ENCODE measurements at places on chromosomes 3 and 15.

- no peak for DNase-seq
Observed at GRCh38 chr3:71322154-71322553, 261.4 kb downstream of the FOXP1 start.

DNA sequence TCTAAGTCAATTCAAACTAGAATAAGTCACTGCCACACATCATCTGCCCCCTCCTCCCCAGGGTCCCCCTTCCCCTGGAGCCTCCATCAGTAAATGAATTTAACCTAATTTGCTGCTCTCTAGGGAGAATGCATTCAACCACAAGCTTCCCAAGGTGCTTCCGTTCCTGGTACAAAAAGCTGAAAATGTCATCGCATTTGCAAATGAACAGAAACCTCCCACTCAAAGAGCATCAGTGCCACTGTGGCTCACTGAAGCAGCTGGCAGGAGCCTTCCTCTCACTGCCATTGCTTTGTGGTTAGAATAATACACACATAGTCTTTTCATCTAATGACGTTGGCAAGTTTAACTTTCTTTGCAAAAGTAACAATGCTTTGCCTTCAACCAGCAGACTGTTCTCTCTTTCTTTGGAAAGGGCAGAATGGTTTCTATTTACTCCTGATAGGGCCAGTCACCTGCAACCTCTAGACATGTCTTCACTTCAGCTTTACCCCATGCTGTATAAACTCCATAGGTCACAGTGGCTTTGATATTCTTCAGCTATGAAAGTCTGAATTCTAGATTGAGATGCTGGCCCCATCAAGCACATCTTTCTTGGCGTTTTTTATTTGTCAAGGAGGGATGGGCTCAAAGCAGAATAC lies 238.1 kb downstream of the CPNE4 start:
- DNase-seq = no peak

GRCh38 chr15:56102441-56102840 lies 109.0 kb upstream of the NEDD4 start:
- no peak for DNase-seq

GRCh38 chr3:150870406-150870805 lies 34.8 kb downstream of the MINDY4B start:
- peak; percentile 86 for DNase-seq

DNA sequence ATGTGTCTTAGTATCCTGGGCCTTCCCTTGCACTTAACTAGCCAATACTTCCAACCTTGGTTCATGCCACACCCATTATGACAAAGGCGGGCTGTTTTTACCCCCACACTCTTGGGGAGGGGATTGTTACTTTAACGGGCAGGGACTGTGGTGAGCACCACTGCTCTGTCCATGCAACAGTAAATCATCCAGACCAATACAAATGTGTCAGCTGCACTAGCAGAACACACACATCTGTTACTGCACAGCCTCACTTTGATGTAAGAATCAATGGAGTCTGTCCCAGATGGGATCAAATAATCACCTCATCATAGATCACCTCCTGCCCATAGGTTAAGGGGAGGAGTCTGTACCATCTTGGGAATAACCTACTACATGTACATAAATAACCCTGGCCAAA lies 58.1 kb downstream of the NPAP1 start:
- no peak for DNase-seq

GRCh38 chr3:123357275-123357674 lies 91.6 kb downstream of the ADCY5 start:
- no peak for DNase-seq

DNA sequence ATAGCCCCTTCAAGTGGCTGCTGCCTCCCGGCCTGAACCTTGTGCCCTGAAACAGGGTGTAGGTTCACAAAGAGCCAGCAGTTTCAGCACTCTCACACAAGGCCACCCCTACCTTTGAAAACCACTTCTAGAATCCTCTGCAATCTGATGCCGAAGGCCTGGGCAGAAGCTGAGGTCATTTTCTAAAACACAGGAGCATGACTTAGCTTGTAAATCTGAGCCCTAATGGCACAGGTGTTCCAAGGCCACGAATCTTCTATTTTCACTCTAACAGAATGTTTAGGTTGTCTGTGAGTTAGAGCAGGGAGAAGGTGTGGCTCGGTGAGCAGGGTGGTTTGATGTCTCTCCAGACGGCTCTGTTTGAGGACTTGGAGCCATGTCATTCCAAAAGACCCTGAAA lies 62.3 kb downstream of the SYNM start:
- no peak for DNase-seq

DNA sequence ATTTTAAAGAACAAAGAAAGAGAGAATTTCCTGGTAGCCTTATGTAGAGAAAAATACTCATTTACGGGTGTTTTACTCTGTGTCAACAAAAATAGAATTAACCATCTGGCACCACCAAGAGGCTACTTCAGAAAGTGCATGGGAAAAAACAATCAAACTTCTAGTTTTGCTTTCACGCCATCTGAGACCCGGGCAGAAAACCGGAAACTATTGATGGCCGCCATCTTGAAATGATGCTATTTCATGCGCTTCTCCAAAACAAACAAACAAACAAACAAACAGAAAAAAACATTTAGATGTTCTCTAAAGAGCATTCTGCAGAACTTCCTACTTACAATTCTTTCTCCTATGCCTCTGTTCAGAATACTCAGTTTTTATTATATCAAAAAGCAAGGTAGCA lies 49.4 kb upstream of the SYNPR start:
- DNase-seq = peak; percentile 65

GRCh38 chr15:33064878-33065277 lies 129.6 kb downstream of the FMN1 start:
- no peak for DNase-seq

DNA sequence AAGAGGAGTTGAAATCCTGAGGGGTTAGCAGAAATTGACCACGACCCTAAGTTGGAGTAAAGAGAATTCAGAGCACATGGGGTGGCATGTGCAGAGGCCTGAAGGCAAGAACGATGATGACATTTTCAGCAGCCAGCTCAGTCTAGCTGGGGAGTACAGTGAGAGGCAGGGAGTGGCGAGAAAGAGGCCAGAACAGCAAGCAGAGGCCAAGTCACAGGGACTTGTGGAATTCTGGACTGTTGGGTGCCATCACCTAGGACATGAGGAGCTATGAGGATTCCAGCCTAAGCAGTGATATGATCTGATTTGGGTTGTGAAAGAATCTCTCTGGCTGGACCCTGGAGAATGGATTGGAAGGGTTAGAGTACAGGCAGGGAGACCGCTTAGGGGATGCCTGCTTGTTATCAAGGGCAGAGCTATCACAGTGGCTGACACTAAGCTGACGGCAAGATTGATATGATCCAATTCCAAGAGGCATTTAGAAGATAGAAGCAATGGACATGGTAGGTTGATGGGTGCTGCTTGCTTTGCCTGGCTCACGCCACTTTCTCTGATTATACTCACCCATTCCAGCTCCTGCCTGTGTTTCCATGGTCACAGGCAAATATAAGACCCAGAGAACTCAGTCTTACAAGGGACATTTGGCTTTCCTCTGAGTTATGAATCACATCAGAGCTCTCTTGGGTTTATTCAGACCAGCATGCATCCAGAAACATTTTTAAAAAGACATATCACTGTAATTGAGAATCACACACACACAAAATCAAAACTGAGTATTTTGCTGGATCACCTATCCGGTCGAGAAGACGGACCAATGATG lies 66.4 kb downstream of the LRTM1 start:
- DNase-seq = peak; percentile 32

- peak; percentile 18 for DNase-seq
Observed at GRCh38 chr3:58666683-58667082, at the start of gene FAM3D. Gene FAM3D (minus strand): TSS chr3:58666774. CDS start chr3:58655563, 11,211 bp downstream.

GRCh38 chr3:55486857-55487380 lies at the start of gene WNT5A:
Gene WNT5A (minus strand): TSS chr3:55487306. CDS start chr3:55486985, 321 bp downstream.
- peak; percentile 17 for DNase-seq

DNA sequence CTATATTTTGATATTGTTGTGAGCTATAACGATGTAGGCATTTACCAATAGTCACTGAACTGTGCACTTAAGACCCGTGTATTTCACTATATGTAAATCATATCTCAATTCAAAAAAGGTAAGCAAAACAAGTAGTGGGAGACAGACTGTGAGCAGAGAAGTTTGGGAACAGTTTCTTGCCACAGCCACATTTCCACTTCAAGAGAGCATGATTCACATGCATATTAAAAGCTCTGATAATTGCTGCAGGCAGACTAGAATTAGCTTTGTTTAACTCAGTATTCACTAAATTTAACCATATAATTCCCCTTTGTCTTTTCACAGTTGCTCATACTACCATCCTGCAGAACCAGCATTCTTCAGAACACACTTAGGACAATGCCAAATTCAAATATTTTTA lies 168.4 kb upstream of the ZNF385D start:
- DNase-seq = no peak

DNA sequence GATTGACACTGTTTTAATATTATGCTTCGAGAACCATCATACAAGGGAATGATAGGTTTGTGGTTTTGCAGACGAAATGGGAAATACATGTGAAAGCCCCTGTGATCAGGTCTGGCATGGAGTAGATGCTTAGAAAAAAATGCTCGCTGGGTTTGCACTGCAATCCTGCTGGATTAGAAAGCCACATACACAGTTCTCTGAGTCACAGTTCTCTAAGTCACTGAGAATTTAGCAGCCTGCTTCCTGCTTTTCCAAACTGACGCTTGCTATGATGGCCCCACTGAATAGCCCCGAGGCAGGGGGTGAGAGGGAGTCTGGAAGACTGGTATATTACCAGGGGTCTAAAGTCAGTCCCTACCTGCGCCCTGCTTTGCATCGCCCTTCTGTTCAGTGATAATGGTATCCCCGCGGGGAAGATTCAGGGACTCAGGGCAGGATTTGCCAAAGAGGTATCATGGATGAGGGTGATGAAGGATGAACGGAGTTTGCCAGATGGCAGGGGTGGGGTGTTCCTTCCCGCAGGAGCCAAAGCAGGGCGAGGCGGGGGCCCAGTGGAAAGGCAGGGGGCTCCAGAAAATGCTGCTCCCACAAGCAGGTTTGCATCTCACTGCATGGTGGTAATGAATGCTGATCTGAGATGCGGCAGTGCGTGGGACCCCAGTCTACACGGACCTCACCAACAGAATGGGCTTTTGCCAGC lies 82.3 kb downstream of the IQSEC1 start:
- peak; percentile 75 for DNase-seq

DNA sequence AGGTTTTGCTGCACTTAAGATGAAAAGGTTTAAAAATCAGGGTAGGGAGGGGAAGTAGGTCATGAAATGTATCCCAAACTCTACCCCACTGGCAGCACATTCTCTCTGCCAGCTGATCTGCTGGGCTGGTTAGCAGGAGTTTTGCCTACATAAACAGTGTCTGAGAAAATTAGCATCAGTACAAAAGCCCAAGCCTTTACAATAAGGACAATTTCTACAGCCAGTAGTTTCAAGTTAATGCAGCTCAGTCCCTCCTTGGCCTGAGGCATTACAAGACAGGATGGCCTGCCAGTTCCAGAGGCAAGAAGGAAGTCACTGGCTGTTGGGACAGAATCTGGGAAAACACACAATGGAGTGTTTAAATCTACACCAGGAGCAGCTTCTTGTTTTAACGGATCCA lies 32.8 kb downstream of the NCEH1 start:
- no peak for DNase-seq

DNA sequence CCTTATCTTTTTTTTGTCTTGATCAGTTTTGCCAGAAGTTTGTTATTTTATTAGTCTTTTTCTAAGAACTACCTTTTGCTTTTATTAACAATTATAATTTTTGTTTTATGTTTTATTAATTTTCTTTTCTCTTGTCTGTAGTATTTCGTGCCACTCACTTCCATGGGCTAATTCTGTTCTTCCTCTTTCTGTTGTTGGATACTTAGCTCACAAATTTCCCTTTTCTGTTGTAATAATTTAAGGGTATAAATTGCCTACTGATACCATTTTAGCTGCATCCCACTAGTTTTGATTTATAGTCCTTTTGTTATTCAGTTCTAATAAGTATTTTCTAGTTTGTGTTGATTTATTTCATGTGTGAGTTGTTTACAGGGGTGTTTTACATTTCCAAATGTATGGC lies 48.6 kb downstream of the SNRK start:
- no peak for DNase-seq

- DNase-seq = no peak
Observed at GRCh38 chr3:147540921-147541320, 131.8 kb downstream of the ZIC1 start.

- DNase-seq = no peak
Observed at GRCh38 chr3:190902292-190902691, 39.8 kb upstream of the GMNC start.

GRCh38 chr3:179297971-179298725 lies 24.7 kb upstream of the ZNF639 start:
- no peak for DNase-seq

DNA sequence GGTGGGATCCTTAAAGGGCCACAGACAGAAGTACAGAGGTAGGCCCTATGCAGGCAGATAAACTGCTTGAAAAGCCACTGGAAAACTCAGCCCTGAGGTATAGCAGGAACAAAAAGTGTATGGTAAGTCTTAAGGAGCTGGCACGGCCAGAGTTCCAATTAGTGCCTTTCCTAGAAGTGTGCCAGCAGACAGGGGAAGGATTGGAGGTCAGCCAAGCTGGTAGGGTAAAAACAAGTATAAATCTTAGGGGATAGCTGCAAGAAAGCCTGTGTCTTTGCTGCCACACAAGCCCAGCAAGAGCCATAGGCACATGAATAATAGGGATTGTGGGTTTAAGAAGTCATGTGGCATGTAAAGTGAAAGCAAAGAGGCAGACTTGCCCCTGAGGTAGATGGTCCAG lies 582.5 kb downstream of the PLOD2 start:
- DNase-seq = no peak

Measured in umbilical cord (tissue), 2 donors.